NCI-H1417 (cell line): ENCODE measurements at places on chromosomes 3 and 15.

GRCh38 chr3:90184861-90185260, 1077.4 kb downstream of the EPHA3 start:
- no peak for DNase-seq

GRCh38 chr3:138786788-138787271, 47.9 kb downstream of the PIK3CB start:
- no peak for DNase-seq

DNA sequence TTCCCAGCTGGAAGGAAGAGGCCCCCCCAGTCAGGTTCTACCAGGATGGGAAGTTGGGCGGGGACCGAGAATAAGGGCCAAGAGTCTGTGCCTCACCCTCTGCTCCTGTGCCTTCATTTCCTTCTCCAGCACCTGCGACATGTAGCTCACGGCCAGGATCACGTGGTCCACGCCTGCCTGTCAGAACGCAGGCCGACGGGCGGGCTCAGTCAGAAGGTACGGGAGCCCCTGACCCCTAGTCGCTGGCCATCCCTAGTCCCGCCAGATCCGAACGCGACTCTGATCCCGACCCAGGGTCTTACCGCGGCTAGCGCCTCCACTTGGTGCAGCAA, 489 bp downstream of the GMPPB start:
- DNase-seq: peak; percentile 3

DNA sequence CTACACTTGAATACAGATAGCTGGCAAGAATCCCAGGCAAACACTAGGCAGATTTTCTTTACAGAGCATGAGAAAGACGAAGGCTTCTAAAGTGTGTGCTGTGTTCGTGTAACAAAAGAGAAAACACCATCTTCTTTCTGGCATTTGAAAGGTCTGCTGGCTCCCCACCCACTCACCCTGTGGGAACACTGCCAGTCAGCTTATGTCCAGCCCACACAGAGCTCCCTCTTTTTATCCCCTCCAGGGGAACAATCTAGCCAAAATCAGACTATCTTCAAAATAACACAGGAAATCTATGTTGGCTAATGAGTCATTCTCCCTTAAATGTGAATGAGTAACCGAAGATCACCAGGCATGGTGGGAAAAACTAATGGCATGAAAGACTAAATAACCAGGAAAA, 45.6 kb upstream of the PAQR5 start:
- no peak for DNase-seq

GRCh38 chr15:34275721-34276120, 50.9 kb downstream of the EMC4 start:
- DNase-seq: no peak

DNA sequence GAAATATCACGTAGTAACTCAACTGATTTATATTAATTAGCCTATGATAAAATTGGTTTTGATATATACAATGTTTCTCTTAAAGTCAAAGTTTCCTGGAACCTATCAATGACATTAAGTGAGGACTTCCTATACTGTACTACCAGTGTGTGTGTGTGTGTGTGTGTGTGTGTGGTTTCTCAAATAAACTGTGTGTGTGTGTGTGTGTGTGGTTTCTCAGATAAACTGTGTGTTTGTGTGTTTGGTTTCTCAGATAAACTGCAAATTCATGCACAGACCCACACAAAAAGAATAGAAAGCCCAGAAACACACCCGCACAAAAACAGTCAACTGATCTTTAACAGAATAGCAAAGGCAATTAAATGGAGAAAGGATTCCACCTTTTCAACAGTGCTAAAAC, 14.5 kb upstream of the WDR5B start:
- DNase-seq: no peak

DNA sequence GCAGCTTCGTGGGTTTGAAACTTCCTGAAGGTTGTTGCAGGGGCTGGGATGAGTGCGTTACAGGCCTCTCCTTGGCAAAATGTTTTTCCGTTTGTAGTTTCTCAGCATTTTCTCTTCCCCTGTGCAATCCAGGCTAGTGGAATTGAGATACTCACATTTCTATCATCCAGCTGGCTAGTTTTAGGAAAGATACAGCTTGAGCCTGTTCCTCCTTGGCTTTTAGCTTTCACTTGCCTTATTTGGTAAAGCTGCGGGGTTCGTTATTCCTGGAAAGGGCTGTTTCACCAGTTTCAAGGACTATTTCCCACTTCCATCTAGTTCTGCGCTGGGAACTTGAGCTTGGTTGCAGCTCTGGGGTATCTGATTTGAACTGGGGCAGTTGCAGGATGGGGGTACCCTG, 90.3 kb downstream of the ITPR1 start:
- DNase-seq: no peak

- DNase-seq: no peak
Measured at GRCh38 chr3:172202797-172203196, 163.4 kb downstream of the FNDC3B start.

DNA sequence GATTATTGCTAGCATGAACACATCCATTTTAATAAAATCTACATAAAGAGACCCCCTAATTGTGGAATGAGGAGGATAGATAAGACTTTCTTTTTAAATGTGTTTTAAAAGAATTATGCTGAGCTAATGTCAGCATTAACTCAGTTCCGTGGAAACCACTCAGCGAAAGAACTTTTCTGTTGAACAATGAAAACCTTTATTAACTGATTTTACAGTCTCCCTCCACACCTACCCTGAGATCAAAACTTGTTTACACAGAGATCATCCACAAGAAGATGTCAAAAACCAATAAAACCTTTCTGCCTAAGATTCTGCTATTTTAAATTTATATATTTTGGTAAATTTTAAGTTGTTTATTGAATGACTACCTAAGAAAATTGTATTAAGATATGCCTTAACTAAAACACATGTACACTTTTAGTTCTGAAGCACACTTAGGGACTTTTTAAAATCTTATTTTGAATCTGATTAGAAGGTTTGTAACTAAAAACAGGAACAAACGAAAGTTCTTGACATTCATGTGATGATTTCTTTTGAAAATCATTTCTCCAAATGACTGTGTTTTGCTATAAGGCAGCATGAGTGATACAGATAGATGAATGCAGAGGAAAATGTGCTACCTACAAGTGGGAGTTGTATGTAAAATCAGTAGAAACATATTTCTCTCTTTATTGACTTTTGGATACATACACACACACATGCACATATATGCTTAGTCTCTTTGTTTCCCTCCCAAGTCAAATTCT, 369.0 kb downstream of the UNC13C start:
- no peak for DNase-seq

DNA sequence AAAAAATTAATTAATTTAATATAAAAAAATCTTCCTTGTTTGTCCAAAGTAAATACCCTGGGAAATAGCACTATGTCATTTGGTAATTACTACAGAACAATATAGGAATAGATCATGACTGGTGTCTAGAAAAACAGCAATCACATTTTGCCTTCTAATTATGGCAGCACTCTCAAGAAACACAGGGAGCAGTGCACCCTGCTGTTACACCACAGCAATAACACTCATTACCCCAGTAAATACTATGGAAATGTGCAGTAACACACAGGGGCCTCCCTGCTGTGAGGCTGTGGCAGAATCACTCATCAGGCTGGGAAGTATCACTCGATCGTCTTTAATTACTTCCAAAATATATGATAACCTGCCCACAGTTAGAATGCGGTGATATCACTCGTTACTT, 646.0 kb downstream of the TUSC7 start:
- DNase-seq: peak; percentile 53

- no peak for DNase-seq
Measured at GRCh38 chr3:134459562-134459961, 26.2 kb downstream of the ANAPC13 start.

DNA sequence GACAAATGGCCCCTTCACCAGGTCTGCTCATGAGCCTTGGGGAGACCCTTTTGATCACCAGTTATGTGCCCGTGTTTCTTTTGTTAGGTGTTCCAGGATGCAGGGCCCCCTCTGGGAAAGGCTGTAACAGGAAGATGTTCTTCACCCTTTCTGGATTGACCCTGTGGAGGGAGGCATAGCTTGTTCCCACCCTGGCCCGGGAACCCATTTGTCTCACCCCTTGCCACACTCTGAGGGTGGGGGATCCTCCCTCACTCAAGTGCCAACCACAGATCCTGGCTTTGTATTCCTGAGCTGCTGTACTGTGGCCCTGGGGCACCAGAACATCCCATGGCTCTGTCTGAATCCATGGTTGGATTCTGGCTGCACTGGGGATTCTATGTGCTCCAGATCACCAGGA, 18.9 kb downstream of the IL16 start:
- DNase-seq: no peak

GRCh38 chr3:150082898-150083654, 112.4 kb upstream of the PFN2 start:
- DNase-seq: no peak

DNA sequence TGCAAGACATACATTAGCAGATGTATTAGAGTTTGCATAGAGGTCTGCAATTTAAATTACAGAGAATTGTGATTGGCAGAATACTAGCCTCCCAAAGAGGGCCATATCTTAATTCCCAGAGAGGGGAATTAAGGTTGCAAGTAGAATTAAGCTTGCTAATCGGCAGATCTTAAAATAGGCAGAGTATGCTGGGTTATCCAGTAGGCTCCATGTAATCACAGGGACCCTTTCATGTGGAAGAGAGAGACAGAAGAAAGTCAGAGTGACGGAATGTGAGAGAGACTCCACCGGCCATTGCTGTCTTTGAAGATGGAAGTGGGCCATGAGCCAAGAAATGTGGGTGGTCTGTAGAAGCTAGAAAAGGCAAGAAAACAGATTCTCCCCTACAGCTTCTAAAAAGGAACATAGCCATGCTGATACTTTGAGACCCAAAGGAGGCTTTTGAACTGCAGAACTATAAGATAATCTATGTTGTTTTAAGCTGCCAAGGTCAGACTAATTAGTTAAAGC, 38.8 kb downstream of the IMPG2 start:
- no peak for DNase-seq

- no peak for DNase-seq
Measured at GRCh38 chr3:40337136-40338108, 27.9 kb downstream of the EIF1B start.

- DNase-seq: no peak
Measured at GRCh38 chr15:100727291-100727851, 125.0 kb downstream of the ASB7 start.

DNA sequence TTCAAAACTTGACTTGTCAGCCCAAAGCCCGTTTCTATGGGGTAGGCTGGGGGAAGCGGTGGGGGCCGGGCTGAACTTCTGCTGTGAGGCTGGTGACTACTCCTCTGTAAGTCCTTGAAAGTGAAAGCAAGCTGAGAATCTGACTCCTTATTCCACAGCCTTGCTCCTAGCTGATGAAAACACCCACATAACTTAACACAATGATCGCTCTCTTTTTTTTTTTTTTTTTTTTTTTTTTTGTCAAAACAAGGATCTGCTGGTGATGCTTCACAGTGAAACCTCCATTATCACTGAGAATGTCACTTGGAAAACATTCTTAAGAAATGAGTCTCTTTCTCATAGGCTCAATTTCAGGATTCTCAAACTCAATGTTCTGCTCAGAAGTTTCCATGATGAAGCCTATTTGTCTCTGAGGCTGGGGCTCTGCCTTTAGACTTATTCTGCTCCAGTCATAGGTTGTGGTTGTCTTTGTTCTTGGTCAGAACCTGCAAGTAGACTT, 31.4 kb upstream of the TKT start:
- no peak for DNase-seq

DNA sequence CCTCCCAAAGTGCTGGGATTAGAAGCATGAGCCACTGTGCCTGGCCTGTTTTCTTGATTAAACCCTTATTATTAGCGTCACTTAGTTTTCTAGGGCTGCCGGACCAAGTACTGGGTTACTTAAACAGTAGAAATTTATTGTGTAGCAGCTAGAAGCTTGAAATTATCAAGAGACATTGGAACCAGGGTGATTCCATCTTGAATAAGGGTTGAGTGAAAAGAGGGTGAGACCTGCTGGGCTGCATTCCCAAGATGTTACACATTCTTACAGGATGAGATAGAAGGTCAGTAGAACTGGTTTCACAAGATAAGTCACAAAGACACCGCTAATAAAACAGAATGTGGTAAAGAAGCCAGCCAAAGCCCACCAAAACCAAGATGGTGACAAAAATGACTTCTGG, 18.6 kb upstream of the FSTL1 start:
- DNase-seq: no peak

GRCh38 chr15:75112278-75112847, 89.0 kb downstream of the PPCDC start:
- no peak for DNase-seq

- DNase-seq: no peak
Measured at GRCh38 chr15:49686599-49686998, 65.8 kb downstream of the DTWD1 start.
